ENCODE measurements at places on chromosomes 3 and 15.

- DNase-seq, result no peak
Measured at GRCh38 chr3:172140499-172141391, 101.4 kb downstream of the FNDC3B start.

DNA sequence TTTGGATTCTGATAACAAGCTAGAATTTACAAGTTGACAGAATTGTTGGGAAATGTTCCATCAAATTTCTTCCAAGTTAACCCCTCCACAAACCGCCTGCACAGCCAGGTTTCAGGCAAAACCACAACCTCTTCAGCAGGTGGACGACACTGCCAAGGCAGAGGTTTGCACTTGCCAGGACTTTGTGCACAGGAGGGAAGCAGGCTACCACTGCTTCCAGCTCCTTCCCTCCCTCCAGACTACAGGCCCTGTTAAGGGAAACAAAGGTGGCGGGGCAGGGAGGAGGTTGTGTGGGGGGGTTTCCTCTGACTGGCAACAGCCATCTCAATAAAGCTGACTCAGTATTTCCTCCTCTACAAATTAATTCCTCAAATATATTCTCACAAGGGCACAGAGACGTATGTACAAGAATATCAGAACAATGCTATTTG is 42.2 kb downstream of the TBC1D2B start:
- no peak for DNase-seq

GRCh38 chr15:50753463-50753862 is 12.0 kb downstream of the SPPL2A start:
- DNase-seq, result no peak

DNA sequence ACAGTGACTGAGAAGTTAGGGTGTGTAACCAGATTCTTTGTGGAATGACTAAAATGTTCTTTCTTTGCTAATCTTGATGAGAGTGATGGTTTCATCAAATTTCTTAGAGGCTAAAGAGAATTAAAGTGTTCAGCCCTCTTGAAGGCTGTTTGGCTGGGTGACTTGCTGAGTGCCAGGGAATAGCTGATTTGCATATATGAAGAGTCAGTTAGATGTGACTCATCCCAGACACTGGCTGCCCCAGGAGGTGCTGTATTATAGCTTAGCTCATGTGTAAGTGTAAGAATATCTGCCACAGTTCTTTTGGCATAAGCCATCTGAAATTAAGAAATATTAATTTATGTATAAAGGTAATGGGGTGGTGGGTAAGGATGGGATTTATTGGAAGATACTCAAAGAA is 535.1 kb downstream of the NLGN1 start:
- DNase-seq, result peak; percentile 46

DNA sequence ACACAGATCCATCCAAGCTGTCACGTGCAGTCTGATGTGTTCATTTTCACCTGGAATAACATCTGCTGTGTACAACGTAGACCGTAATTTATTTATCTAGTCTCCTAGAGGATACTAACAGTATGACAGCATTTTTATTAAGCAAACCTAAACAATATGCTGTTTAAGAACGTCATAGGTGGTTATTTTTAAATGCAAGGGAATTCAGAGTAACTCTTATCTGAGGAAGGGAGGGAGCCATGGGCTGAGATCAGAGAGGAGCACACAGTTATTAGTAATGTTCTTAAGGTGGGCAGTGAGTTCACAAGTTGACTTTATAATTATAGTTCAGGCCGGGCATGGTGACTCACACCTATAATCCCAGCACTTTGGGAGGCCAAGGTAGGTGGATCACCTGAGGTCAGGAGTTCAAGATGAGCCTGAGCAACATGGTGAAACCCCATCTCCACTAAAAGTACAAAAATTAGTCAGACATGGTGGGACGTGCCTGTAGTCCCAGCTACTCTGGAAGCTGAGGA is 193.6 kb downstream of the UACA start:
- no peak for DNase-seq

DNA sequence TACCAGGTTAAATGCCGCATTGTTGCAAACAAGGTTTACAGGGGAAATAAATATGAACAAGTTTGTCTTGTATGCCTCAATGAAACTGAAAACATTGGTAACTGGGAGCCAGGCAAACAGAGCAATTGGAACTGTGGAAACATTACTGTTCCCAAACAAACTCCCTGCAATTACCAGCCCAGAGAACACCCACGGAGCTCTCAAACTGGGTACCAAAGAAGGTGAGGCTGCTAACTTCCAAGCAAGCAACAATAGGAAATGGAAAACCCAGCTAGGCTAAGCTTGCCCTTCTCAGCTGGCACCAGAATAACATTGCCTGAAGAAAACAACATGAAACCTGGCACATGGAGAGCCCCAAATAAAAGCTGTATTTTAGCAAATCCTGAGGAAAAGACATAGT is 218.9 kb upstream of the THRB start:
- no peak for DNase-seq

DNA sequence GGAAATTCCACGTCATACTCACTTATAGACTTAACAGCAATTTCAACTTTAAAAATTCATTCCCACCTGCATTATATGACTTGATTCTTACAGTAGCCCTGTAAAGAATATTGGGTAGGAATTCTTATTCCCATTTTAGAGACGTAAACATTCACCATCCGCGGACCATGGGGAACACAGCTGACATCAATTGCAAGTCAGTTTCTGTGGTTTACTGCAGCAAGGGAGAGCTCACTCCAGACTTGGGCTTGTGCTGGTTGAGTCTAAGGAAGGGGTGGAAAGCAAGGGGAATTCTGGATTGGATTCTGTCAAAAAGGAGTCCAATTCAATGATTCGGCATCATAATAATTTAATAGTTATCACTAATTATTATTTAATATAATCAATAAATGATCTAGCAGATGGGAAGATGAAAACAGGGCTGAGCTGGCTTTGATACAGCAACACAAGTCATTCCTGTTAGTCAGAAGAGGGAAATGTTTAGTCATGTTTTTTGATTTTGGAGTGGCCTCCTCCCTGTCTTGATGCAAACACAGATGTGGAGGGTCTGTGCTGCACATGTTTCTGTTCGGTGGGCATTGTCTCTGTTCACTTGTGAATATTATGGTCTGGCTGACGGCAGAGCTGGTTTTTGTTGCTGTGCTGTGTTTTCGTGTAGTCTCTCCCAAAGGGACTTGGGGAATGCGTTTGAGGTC is 9.7 kb downstream of the LIPC start:
- DNase-seq, result no peak
